ENCODE measurements at places on chromosomes 7 and 10.

GRCh38 chr10:123194056-123194455, 39.9 kb downstream of the BUB3 start:
- no peak for DNase-seq

DNA sequence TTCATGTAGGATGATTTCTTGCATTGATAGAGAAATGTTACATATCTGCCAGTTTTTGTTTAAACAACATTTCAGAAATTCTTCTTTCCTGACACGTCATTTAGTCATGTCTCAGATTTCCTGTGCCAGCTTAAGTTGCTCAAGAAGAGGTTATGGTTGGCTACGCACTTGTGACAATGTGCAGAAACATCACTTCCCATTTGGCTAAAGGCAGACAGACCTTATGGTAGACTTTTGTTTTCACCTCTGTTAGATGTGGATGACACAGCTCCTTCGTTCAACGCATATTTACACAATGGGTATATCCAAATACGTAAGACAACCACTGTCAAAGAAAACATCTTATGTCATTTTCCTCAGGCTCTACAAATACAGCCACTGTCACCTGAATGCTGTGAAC, 125.8 kb downstream of the DOCK4 start:
- peak; percentile 83 for DNase-seq

DNA sequence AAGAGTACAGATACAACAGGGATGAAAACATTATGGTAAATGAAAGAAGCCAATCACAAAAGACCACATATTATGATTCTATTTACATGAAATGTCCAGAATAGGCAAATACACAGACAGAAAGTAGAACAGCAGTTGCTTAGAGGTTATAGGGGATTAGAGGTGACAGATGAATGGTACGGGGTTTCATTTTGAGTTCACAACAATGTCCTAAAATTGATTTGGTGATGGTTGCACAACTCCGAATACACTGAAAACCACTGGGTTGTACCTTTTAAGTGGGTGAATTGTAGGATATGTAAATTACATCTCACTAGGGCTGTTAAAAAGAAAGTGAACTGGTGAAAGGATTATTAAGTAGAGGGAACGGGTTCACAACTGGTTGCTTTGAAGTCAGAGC, 76.3 kb upstream of the MRLN start:
- DNase-seq = no peak

GRCh38 chr10:28014651-28015050, 15.8 kb upstream of the ODAD2 start:
- no peak for DNase-seq

DNA sequence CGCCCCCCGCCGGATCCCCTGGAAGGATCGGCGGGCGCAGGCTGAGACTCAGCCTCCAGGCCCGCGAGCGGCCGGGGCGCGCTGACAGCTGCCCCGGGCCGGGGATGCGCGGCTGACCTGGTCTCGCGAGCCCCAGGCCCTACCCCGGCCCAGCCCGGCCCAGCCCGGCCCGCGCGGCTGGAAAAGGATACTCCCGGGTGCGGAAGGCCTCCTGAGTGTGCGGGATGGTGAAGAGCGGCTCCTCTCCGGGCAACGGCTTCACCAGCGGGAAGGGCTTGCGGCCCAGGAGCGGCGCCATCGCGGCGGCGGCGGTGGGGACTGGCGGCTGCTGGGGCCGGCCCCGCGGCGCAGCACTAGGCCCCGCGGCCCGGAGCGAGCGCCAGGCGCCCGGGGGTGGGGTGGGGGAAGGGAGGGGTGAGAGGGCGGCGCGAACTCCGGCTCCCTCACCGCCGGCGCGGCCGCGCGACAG, 423 bp downstream of the BAZ1B start:
- no peak for DNase-seq

DNA sequence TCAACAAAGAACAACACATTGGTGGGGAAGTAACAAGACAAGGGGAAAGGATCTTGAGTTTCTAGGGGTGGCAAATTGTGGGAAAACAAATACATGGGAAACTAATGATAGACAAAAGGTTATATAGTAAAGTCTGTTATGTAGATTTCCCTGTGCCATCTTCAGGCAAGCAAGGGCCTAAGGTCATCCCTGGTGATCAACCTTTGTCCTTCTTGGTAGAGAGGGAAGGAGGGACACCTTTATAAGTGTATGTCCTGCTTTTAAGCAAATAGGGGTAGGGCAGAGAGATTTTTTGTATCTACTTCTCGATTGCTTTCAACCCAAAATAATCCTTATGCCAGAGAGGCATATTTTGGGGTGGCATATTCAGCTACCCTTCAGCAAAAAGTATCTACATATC, 11.8 kb upstream of the ACTA2 start:
- no peak for DNase-seq

DNA sequence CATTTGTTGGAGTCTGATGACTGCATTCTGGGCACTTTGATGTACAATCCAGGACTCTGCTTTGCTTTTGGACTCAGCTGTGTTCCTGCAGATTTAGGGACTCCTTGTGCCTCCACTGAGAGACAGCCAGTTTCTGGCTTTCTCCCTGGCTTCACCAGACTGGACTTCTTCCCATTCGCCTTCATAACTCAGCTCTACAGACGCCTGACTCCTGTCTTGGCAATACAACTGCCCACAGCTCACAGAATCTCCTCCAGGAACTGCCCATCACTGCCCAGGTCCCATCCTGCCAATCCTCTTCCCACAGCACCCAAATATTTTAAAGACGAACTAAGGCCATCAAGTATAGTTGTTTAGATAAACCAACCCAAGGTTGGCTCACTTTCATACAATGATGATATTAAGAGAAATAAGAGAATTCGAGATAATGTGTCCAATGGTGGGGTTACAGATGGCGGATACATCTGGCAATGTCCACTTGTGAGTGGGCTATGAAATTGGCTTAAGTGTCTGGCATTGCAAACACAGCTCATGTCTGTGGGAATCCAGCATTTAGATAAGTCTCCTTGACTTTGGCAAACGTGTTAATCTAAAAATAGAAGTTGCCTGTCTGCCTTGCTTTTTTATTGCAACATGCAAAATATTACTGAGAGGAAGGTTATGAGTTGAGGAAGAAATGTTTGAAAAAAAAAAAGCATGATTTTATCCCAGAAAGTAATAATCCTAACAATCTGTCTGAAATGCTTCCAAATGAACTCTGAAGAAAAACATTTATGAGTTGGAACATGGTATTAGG, 95.1 kb downstream of the ITGA8 start:
- DNase-seq = peak; percentile 40

GRCh38 chr7:19537942-19538401, 170.9 kb downstream of the POLR1F start:
- peak; percentile 16 for DNase-seq

DNA sequence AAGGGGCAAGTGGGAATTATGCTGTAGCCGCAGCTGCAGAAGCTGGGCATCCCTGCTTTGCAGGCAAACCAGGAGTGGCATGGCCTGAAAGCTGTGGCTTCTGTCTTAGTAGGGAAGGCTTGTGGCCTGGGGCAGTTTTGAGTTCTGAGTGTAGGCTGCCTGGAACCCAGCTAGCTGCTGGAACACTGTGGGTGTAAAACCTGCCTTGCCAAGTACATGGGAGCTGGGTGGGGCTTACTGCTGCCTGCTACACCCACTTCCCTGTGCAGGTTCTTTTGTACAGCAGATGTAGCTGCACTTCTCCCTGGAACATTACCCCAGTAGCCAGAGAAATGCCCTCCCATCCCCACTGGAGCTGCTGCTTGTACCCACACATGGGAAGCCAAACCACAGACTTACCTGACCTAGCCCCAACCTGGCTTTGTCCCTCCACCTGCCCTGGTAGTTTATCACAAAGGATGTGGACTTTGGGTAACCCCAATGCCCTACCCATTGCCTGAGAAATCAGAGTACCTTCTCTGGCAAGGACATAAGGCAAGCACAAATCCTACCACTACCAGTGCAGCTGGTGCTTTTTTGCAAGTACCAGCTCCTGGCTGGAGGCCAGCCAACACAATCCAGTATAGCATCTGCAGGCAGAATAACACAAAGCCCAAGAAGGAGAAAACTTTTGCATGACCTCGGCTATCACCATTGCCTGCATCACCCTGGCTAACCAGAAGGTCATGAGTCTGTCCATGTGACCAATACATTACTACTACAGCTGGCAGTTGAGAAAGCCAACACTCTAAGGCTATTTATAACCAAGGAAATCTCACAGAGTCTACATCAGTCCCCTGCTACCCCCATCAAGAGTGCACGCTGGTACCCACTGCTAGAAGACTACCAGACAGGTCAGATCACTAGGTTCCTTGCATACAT, 26.5 kb upstream of the PPP1R3A start:
- no peak for DNase-seq

DNA sequence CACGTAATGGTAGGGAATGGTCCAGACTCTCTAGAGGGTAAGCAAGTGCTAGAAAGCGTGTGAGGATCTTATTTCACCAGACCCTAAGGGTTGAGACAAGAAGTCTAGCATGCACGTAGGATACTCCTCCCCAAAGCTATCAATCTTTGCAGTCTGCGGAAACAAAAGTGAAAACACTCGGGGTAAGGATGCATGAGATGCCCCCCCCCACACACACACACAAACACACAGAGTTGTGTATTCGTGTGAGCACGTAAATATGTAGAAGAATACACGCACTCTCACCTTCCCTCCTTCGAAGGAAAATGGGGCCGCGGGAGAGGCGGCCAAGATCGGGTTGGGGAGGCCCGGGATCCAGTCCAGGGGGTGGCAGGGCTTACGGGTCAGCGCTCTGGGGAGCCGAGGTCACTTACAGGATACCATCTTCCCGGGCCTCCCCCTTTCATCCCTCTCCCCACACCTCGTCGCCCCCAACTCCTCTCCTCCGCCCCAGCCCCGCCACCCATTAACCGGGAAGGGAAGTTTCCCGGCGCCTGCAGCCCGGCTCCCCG, 455 bp downstream of the CUL2 start:
- DNase-seq = peak; percentile 14

DNA sequence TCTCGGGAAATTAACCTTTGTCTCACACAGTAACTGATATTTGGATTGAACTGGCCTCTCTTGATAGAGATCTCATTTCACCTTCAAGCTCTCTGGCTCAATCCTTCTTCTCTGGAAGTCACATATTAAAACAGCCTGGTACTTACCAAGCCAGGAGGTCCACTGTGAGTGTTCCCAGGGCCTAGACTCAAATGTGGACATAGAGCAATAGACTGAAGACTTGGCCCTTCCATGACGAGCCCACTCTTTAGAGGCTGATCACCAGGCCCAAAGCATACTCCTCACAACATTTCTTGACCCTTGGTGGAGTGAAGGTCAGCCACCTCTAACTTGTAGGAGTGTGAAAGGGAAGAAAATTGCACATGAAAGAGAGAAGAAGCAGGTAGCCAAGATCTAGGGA, 38.5 kb downstream of the COL1A2 start:
- peak; percentile 29 for DNase-seq

DNA sequence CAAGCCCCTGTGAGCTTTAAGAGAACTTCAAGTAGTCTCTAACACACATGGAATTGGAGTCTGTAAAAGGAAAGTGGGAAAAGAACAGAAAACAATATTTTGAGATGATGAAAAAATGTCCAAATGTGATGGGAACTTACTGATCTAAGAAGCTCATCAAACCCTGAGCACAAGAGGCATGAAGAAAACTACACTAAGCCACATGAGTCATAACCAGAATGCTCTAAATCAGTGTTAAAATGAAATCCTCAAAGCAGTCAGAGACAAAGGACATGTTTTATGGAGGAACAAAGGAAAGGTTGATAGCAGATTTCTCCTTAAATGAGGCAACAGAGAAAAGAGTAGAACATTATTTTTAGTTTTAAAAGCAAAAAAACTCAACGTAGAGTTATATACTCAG, 37.2 kb downstream of the ZNF33A start:
- DNase-seq = peak; percentile 5

DNA sequence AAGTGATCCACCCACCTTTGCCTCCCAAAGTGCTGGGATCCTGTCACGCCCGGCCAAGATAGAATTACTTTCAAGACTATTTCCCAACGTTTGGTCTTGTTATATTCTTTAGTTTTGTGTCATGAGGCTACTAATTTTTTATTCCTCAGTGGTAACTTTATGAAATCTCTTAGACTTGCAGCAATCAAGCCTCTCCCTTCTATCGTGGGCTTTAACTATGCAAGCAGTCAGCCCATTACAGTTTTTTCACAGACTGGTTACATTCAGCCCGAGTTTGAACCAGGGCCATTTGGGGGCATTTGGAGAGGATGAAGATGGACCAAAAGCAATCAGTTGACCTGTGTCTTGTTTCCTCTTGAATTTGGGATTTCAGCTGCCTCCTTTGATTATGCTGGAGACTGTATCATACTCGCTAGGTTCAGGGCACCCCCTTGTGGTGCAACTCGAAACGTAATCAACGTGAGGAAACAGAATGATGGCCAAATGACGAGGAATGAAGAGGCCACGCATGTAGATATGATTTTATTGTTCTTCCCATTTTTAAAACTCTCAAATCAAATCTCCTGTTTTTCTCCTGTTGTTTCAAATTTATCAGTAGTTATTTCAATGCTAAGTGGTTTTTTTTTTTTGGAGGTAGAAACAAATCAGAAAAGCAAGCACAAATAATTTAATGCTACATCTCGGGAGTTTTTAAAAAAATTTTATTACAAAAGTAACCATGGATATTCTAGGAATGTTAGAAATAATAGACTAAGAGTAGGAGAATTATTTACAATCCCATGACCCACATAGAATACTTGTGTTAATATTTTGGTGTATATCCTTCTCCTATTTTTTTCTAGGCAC, 151.6 kb downstream of the KIAA1217 start:
- peak; percentile 74 for DNase-seq

GRCh38 chr7:136412952-136413351, 435.8 kb upstream of the MTPN start:
- DNase-seq = no peak

DNA sequence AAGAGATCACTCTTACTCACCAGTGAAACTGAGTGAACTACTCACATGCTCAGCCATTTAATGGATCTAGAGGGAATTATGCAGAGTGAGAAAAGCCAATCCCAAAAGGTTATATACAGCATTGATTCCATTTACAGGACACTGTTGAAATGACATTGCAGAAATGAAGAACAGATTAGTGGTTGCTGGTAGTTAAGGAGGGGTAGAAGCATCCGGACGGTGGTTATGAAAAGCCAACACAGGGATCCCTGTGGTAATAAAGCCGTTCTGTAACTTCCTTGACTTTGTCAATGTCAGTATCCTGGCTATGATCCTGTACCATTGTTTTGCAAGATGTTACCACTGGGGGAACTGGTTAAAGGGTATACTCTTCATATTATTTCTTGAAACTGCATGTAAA, 253.4 kb downstream of the USP6NL start:
- no peak for DNase-seq

DNA sequence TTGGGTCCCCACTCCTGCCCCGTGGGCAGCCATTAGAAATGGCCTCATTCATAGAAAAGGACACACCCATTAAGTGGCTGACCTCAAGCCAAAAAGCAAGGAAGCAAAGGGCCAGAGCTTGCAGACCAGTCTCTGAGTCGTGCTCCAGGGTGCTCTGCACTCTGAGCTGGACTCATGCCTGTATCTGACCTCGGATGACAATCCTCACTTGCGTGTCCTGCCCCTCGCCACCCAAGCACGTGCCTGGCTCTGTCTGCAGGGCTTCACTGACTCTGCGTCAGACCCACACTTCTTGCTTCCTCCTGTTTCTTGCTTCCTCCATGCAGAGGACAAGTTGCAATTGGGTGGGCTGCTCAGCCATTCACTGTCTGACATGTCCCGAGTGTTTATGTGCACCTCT, 138.8 kb downstream of the OAT start:
- DNase-seq = no peak

- DNase-seq = peak; percentile 39
Observed at GRCh38 chr7:16589881-16590280, 55.7 kb downstream of the ANKMY2 start.

- peak; percentile 57 for DNase-seq
Observed at GRCh38 chr7:86939197-86939814, 120.1 kb downstream of the ELAPOR2 start.

Measured in fibroblast of skin of abdomen (primary cell).